T-helper 2 cell treated with Interferon-gamma antibody and Interleukin-4, amounts not matched to agents 100 ng/mL and 5 ng/mL, for 36 hours (primary cell): ENCODE measurements at places on chromosomes 16 and 17. TPM values are rescaled to one million over a fixed set of nuclear protein-coding genes. Genes with fewer than 3 reads are reported as not detected.

The ZG16B gene
- total RNA-seq = 6.5 and 8.0 TPM in 2 replicates

The WBP2 gene
- total RNA-seq = 61.9 and 66.3 TPM in 2 replicates

The MRC2 gene
- total RNA-seq = 0.70 and 0.73 TPM in 2 replicates

The ZFPM1 gene
- 10.8 and 11.5 TPM in 2 replicates for total RNA-seq

The LGALS9B gene
- 2.0 and 2.2 TPM in 2 replicates for total RNA-seq

The HSF5 gene
- total RNA-seq = 1.2 TPM in 2 replicates

The SYNGR3 gene
- total RNA-seq = 4.9 and 5.3 TPM in 2 replicates

The SLC12A3 gene
- not detected in 2 replicates for total RNA-seq

The SLFN12 gene
- total RNA-seq = 12.5 and 14.2 TPM in 2 replicates

The KLHDC4 gene
- 81.9 and 83.6 TPM in 2 replicates for total RNA-seq

The PRDM7 gene
- total RNA-seq = not detected in 2 replicates

The ASPSCR1 gene
- total RNA-seq = 34.4 and 35.5 TPM in 2 replicates

The ACSM2A gene
- total RNA-seq = not detected in 2 replicates

The ARL5C gene
- total RNA-seq = not detected in 2 replicates

The IRX3 gene
- total RNA-seq = 0.66 and 1.0 TPM in 2 replicates

The NPIPA2 gene
- total RNA-seq = 5.8 and 7.7 TPM in 2 replicates

The TBC1D26 gene
- not detected in 2 replicates for total RNA-seq
